ENCODE measurements at places on chromosomes 12 and 14.

DNA sequence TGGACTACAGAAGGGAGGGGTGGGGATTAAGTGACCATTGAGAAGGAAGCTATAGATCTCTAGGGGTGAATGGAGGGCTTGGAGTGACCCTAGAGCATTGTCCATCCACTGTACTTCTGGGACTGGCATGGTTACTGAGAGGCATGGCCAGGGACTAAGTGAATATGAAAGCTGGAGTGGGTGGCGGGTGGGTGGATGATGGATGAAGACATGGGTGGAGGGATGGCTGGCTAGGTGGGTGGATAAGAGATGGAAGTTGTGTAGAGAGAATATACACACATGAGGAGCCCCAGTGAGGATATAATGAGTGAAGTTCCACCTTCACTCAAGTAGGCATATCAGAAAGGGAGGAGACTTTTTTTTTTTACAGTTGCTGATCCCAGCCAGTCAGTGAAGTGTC, 65.5 kb upstream of the NRXN3 start:
- no peak for DNase-seq

GRCh38 chr12:51406290-51406689, 15.1 kb upstream of the GALNT6 start:
- no peak for DNase-seq

DNA sequence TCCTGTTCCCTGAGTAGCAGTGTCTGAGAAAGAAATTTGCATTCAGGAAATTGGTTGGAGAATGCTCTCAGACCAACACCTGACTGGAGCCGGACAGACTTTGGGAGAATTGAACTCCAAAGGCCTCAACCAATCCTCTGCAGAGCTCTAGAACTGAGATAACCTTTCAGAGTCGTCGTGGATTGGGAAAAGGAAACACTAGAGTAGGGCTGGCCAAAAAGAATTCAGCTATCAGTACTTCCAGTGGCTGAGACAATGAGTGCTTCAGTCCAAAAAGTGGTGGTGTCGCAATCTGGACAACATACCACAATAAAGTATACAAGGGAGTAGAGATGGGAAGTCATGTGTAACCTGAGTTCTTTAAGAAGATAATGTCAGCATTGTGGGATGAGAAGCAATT, 377.1 kb downstream of the SLC16A7 start:
- no peak for DNase-seq

DNA sequence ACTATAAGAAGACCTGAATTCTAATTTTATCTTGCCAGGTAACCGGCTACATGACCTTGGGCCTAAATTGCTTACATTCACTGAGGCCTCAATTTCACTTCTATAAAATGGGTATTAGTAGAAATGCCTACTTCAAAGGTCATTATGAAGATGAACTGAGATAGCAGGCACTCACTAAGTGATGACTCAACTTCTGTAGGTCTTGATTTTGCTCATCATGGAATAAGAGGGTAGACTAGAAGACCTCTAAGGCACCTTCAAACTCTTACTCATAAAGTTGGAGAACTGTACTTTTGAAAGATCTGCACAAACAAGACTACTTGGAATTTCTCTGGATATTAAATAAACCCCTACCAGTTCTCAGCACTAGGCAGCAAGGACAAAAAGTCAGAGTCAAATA, 39.3 kb upstream of the FRMD6 start:
- DNase-seq: no peak

DNA sequence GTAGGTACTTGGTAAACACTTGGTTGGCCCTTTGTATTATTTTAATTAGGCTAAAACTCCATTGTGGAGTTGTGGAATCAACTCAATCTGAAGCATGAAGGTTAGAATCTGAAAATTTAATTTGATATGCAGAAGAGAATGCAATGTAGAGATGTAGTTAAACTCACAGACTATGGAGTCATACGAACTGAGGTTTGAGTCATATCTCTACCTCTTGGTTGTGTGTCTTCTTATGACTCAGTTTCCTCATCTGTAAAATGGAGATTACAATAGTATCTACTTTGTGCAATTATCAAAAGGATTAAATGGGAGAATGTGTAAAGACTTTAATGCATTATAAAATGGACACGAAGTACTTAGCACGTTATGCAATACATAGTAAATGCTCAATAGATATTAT, 146.0 kb upstream of the IFNG-AS1 start:
- no peak for DNase-seq

DNA sequence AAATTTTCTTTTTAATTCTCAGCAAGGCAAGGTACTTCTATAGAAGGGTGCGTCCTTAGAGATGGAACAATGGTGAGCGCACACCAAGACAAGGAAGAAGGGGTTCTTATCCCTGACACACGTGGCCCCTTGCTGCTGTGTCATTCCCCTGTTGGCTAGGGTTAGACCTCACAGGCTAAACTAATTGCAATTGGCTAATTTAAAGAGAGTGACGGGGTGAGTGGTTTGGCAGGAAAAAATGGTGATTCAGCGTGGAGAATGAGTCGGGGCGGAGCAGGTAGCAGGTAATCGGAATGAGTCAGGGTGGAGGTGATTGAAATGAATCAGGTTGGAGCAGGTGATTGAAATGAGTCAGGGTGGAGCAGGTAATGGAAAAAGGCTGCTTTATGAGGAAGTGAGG, 36.3 kb upstream of the HECTD1 start:
- DNase-seq: no peak

GRCh38 chr12:1859643-1860042, 39.3 kb downstream of the LRTM2 start:
- no peak for DNase-seq

DNA sequence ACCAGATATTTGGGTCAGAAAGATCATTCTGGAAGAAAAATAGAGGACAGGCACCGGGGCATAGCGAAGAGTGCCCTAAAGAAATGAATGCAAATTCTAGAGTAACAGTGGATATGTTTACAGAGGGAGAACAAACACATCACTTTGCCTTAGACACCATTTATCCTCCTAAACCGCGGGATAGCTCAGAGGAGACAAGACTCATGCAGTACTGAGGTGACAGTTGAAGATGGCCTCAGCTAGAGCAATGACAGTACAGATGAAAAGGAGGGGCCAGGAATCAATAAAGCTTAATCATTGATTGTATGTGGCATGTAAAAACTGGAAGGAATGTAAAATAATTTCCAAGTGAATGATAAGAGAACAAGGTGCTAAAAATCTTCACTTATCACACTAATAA, 10.5 kb upstream of the PPP1R12A start:
- no peak for DNase-seq

DNA sequence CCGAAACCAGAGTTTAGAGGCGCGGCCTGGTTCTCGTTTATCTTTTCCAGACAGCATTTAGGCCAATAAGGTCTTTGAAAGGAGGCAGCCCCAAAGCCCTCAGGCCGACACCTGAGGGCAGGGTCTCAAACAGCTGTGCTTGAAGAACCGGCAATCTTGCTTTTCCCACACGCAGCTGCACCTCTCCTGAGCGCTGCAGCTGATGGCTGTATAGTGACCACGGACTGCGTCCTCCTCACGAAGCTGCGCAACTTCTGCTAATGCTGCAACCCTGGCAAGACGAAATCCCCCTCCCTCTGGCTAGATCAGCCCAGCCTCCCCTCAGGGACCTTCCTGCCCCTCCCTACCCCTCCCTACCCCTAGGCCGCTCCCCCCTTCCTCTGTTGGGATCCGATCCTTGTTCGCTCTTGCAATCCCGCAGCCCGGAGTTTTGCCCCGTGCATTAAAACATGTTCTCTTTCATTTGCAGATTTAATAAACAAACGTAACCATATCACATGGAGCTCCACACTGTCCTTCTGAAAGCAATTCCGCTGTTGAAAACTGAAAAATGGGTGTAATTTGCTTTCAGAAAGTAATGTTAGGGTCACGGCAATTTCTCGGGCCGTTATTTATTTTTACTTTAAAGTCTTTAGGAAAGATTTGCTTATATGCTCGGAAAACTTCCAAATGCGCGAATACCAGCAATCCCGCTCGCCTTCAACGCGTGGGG, 4.8 kb upstream of the PAX9 start:
- peak; percentile 76 for DNase-seq

- DNase-seq: no peak
Measured at GRCh38 chr12:76083246-76083903, 1.1 kb downstream of the NAP1L1 start.

DNA sequence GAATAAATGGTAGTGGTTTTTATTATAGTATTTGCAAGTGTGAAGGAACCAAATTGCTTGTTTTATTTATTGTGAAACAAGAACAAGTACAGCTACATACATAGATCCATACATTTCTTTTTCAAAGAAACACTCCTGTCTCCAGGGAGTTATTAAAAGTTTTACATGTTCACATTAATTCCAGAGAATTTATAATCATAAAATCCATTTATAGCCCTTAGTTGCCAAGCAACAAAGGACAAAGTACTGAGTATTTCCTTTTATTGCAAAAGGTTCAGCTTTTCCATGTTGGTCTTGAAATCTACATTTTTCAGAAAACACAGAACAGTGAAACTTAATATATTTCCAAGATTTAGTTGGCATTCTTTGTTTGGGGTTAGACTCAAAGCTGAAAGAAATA, 9.5 kb downstream of the MYRFL start:
- no peak for DNase-seq

- DNase-seq: peak; percentile 10
Measured at GRCh38 chr14:79091381-79091963, 921.3 kb downstream of the NRXN3 start.

DNA sequence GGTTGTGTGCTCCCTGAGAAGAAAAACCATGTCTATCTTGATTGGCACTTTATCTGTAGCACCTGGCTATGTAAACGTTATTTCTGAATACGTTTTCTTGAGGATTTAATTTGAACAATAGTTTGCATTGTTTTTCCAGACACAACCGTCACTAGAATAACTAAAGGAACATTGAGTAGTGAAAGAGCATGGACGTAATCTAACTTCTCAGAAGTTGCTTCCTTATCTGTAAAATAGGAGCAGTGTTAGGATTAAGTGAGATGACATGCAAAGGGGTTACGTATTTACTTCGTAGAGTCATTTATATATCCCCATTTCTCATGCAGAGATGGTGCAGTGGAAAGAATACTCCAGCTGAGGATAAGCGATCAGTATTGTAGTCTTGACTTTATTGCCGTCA, 8.1 kb downstream of the AEBP2 start:
- DNase-seq: no peak

DNA sequence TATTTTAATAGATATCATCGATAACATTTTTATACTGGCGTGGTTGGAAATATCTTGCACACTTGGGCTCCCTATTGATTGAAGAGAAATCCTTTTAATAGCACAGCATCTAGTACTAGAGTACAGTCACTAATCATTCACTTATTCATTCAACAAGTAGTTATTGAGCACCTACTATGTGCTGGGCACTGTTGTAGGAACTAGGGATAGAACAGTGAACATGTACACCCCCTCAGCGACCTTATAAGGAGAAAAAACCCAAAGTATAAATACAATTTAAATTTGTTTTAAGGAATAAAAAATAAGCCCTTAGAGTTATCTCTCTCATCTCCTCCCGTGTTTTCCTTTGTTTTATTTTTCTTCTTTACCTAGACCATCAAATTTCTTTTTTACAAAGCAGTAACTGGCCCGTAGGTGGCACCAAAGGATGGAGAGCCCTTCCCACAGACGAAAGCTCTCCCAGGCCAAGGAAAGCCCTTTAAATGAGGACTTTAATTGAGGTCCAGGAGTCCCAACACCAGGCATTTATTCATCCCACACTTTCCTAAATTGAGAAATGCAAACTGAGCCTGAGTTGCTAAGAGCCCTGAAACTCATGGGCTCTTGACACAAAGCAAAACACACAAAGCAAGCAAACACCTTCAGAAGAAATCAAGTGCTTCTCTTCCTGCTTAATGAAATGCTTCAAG, 29.0 kb downstream of the PEBP1 start:
- DNase-seq: peak; percentile 82

- DNase-seq: no peak
Measured at GRCh38 chr12:11980115-11980514, 90.6 kb upstream of the BCL2L14 start.

DNA sequence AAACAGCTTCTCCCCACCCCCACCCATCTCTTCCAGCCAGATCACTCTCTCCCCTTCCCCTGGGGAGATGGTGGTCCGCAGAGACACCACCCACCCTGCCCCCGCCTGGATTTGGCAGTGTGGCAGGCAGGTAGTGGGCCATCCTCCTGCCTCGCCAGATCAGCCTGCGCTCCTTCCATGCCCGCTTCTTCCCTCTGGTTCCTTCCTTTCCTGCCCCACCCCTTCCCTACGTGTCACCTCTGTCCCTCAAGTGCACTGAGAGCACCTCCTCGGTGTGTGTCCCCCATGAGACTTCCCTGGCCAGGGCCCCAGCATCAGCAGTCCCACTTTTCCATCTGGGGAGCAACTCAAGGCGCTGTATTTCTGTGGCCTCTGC, 632 bp downstream of the NYNRIN start:
- peak; percentile 60 for DNase-seq

GRCh38 chr12:93025145-93026103, 96.3 kb upstream of the EEA1 start:
- peak; percentile 32 for DNase-seq

DNA sequence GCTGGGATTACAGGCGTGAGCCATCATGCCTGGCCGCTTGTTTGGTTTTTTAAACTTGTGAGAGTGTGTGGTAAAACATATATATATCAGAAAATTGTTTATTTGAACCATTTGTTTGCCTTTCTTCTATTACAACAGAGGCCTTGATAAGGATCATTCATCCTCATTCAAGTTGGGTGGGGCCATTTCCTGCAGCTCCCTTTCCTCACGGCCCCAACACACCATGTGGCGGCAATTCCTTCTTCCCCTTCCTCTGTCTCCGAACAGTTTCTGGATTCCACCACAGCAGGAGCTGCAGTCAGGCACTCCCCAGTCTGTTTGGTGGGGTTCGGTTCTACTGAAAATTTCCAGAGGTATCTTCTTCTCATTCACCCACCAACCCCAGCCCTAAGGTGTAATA, 42.0 kb upstream of the RASSF3 start:
- DNase-seq: no peak

GRCh38 chr14:93309427-93309966, 23.3 kb downstream of the BTBD7 start:
- DNase-seq: no peak

DNA sequence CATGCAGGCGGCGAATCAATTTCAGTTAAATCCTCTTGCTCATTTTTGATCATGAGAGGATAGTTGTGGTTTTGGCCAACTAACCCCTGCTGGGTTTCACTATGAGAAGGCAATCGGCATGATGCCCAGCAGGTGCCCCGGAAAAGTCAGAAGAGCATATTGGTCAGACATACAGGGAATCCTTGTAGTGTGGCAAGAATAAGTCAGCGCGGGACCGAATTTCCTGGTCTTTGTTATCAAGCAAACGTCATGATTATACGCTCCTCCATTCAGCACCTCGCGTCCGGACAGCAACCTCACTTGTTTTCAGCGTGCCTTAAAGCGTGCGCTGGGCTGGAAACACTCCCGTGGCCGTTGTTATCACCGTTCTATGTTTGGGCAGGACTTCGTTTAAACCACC, 1.8 kb downstream of the TBC1D30 start:
- peak; percentile 74 for DNase-seq

GRCh38 chr12:130818272-130818634, 20.8 kb downstream of the STX2 start:
- DNase-seq: peak; percentile 49

DNA sequence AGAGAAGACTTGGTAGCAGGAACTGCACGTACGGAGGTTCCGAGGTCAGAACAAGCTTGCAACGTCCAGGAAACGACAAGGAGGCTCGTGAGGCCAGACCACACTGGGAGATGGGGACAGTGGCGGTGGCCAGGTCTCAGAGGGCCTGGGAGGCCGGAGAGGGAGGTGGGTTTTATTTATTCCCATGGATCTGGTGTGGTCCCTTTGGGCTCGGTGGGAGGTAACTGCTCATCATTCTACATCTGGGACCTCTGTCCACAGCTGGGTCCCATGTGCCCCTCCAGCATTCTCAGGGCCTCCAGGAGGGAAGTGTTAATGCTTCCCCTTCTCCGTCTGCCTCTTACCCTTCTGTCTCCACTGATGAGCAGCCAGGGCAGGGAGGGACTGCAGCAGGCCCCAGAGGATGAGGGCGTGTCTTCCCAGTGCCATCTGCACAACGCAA, 35.7 kb upstream of the NCOR2 start:
- DNase-seq: no peak

Data from H7 (cell line).